NCI-H1436 treated with DMSO at 0.1 percent for 48 hours (cell line): ENCODE measurements at places on chromosomes 7 and 10.

DNA sequence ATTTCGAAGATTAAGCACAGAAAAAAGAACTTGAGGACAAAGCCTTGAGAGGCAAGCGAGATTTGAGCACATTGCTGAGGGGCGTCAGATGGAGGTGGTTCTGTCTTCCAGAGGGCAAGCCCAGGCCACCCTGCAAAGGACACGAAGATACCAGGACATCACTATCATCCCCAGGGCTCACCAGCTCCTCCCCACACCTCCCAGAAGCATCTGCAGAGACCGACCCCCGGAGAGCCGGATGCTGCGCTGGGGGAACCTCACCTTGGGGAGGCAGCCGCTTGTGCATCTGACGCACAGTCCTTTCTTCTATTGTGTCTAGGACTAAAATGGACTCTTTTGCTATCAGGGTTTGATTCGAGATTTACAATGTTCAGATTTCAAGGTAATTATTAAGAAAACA is 259.7 kb downstream of the DNAJB6 start:
- no peak for DNase-seq

GRCh38 chr7:101911800-101912715 is 94.6 kb downstream of the CUX1 start:
- no peak for DNase-seq

GRCh38 chr7:77570330-77571011 is 33.4 kb downstream of the PTPN12 start:
- DNase-seq, result no peak

GRCh38 chr10:126315494-126316177 is 72.6 kb downstream of the ADAM12 start:
- DNase-seq, result no peak

- DNase-seq, result no peak
Observed at GRCh38 chr7:20223356-20223755, 6.2 kb upstream of the MACC1 start.

DNA sequence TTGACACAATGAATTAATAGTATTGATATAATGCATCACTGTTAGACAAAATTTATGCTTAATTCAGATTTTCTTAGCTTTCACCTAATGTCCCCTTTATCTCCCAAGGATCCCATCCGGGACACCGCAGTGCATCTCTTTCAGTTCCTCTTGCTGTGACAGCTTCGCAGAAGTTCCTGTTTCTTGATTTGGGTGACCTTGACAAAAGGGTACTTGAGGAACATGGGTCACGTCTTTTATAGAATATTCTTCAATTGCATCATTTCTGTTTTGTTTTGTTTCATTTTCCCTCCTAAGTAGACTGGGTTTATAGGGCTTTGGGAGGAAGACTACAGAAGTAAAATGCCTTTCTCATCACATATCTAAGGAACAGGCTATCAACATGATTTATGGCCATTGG is 453.2 kb downstream of the DPP6 start:
- DNase-seq, result no peak

DNA sequence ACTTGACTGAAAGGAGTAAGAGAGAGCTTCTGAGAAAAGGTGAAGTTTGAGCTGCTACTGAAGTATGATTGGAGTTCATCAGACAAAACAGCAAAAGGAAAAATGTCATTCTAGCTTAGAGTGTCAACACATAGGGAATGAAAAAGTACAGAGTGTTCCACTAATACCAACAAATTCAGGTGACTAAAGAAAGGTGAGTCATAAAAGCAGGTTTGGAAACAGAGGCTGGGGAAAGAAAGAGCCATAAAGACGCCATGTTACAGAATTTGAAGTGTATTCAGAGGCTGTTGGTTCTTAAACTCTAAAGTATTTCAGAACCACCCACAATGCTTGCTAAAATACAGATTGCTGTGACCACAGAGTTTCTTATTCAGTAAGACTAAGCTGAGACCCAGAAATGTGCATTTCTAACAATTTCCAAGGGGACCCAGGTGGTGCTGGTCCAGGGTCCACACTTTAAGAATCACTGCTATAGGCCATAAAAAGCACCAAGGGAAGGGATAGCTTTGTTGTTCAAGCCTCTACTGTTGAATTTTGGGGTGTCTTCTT is 143.1 kb downstream of the ELAPOR2 start:
- no peak for DNase-seq

GRCh38 chr7:38463277-38464225 is 167.6 kb downstream of the AMPH start:
- no peak for DNase-seq

- no peak for DNase-seq
Observed at GRCh38 chr7:128879461-128879938, 16.8 kb downstream of the ATP6V1F start.

GRCh38 chr10:84308481-84309304 is 19.7 kb upstream of the CCSER2 start:
- no peak for DNase-seq

DNA sequence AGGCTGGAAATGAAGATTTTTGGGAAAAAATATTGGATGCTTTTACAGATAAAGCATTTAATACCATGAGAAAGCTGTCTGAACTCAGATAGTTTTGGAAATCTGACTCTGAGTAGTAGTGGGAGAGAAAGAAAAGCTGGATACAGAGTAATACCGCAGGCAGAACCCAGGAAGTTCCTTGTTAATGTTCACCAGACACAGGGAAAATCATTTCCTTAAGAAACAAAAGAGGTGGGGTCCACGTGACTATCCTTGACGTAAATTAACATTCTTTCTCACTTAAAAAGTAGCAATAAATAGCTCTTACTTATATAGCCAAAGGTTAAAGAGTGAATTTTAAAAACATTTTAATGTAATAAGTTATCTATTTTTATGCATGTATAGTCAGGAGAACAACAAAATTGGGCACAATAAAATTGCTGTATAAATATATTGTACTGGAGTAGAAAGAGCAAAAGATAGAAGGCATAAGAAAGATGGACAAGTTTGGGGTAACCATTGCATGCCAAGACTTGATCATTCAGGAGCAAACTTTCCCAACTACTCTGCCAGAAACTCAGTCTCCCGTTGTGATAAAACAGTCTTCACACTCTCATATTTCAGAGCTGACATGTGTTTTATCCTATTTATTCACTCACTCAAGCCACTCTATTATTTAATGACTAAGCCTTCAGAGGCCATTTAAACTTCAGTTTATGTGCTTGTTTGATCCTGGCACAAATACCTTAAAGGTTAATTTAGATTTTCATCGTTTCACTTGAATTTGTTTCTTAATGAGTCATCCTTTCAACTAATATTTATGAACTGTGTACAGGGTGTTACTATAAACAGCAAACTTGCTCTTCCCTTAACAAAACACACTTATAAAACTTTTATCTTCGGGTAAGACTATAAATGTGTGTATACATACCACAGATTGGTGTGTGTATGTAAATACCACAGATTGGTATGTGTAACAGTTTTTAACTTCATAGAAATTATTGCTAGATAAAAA is 143.1 kb downstream of the GNAI1 start:
- DNase-seq, result no peak

DNA sequence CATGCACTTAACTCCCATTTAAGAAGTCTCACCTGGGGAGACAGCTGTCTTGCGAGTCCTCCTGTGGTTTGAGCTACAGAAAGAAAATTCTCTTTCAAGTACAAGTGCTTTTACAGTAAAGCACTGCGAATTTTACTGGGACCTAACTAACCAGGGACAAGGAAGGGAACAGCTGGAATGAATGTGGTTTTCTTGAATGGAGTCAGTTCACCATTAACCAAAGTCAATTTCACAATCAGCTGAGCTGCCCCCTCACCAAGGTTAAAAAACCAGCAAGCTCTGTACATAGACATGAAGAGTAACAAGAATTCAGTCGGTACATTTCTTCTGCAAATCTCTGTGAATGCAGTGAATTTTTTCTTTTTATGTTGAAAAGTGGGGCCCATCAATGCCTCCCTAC is 56.3 kb downstream of the GFRA1 start:
- DNase-seq, result no peak

- no peak for DNase-seq
Observed at GRCh38 chr10:92027141-92027540, 103.6 kb downstream of the BTAF1 start.

- no peak for DNase-seq
Observed at GRCh38 chr10:2173327-2173726, 436.0 kb upstream of the ADARB2 start.

DNA sequence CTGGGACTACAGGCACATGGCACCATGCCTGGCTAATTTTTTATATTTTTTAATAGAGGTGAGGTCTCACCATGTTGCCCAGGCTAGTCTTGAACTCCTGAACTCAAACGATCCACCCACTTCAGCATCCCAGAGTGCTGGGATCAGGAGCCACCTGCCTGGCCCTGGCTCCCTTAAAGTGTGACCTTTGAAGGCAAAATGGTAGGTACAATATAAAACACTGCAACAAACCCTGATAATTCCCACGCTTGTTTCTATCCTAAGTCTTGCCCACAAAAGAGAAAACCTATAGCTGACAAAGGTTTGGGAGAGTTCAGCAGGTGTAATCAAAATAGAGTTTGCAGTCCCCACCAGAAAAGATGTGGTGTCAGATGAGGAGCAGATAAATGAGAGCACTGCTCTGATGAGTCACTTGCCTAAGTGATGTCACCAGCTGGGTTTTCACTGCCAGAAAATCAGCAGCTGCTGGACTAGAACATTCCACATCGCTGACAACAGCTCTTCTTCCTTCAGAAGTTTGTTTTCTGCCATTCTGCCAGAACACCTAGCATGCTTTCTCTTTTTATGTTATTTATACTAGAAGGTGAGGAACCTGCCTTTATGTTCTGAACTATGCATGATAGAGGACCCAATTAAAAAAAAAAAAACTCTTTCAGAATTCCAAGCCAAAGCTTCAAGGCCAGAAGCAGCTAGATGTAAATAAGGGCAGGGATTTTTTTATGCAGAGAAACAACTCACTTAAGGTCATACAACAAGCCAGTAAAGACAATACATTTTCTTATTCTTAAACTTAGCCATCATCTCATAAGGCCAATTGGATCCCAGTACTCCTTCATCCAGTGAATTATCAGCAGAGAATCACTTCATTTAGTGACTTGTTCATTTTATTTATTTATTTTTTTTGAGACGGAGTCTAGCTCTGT is 18.0 kb downstream of the PURB start:
- no peak for DNase-seq

- DNase-seq, result no peak
Observed at GRCh38 chr7:154640266-154640865, 362.6 kb downstream of the PAXIP1 start.
